ENCODE measurements at places on chromosomes 4 and X.

DNA sequence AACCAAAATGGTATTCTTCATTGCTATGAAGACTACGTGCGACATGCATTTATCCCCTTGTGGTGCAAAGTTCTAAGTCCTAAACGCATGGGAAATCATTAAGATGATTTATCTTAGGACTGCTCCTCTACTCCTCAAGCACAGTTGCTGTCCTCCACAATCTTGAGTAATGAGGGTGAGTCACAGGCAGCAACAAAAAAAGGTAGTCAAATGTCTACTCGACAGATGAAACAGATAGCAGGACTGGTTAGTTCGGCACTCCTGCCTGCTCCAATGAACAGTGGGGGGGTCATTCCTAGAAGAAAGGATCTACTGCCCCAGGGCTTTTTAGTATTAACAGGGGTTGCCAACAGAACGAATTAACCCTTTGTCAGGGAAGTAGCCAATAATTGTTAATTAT, 233.7 kb upstream of the FGF13 start:
- no peak for DNase-seq

DNA sequence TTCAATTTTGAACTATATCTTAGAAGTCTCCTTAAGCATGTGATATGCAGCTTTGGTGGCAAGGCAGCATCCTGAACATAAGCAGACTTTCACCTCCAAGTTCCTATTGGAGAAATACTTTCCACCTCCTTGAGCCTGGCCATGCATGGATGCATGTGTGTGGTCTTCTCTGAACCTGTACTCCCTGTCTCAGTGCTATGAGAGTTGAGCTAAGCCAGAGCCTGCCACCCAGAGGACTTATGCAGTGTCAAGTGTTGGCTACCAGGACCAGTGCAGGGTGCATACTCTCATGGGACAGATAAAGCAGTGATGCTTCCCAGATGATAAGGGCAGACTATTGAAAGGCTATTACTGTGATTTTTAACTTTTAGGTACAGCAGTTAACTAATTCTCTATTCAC, 105.6 kb downstream of the TSPAN7 start:
- DNase-seq: no peak

GRCh38 chr4:16909281-16909680, 10.8 kb upstream of the LDB2 start:
- no peak for DNase-seq

DNA sequence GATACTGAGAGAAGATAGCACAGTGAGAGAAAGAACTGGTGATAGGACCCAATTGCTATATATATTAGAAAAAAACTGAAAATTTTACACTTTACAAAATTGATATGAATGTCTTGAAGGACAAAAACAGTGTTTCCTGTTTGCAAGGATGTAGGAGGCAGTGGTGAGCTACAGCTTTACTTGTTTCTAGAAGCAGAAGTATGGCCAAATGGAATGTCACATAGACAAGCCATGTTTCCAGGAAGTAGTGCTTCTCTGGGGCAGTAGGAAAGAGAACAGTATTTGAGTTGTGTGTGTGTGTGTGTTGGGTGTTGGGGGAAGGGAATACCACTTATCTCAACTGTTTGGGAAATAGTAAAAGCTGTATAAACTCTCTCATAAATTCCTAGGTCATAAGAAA, 60.9 kb upstream of the IBSP start:
- DNase-seq: no peak

GRCh38 chrX:10795721-10796120, 175.3 kb upstream of the MID1 start:
- no peak for DNase-seq

DNA sequence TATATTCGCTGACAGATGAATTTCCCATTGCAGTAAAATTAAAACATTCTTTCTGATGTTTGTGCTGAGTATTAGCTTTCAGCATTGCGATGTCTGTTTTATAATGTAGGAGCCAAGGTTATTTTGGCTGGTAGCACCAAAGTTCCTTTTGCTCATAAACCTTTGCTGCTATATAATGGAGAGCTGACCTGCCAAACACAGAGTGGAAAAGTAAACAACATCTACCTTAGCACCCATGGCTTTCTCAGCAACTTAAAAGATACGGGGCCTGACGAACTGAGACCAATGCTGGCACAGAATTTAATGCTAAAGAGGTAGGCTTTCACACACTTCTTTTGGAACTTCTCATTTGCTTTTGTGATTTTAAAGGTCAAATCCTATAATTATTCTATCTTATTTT, 46.0 kb downstream of the WDR19 start:
- no peak for DNase-seq

- no peak for DNase-seq
Observed at GRCh38 chrX:35919536-35920309, at the start of gene CFAP47. Gene CFAP47 (plus strand): TSS chrX:35919734. CDS start chrX:35919800, 66 bp downstream.

- no peak for DNase-seq
Observed at GRCh38 chr4:7970361-7970946, 30.8 kb upstream of the AFAP1 start.

- no peak for DNase-seq
Observed at GRCh38 chr4:146108756-146109155, 66.8 kb upstream of the LSM6 start.

DNA sequence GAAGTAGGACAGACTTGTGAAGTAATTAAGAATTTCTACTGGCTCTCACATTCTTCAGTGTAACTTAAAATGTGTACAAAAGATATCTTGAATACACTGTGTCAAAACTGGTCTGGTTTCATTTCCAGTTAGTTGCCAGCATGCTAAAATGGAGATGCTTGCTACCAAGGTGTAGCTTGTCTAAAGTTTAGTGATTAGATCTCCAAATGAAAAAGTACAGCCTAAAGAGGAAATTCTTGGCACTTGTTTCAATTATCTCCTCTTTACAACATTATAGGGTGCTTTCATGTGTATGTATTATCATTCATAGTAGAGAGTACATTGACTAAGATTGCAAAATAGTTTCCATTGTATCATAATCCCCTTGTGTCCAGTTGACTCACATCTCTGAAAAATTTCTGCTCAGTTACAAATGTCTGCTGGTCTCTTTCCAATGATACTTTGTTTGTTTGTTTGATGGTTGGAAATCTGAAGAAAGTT, 97.3 kb upstream of the SPRY1 start:
- no peak for DNase-seq

DNA sequence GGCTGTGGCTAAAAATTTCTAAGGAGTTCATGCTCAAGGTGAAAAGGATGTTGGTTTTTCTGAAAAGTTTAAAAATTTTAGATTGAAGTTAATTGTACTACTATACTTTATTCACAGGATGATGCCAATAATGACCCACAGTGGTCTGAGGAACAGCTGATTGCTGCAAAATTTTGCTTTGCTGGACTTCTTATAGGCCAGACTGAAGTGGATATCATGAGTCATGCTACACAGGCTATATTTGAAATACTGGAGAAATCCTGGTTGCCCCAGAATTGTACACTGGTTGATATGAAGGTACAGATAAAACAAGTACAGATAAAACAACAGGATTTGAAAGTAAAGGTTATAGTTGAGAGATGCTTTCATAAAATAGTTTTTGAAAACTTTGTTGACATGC, 12.2 kb downstream of the PAICS start:
- DNase-seq: no peak

DNA sequence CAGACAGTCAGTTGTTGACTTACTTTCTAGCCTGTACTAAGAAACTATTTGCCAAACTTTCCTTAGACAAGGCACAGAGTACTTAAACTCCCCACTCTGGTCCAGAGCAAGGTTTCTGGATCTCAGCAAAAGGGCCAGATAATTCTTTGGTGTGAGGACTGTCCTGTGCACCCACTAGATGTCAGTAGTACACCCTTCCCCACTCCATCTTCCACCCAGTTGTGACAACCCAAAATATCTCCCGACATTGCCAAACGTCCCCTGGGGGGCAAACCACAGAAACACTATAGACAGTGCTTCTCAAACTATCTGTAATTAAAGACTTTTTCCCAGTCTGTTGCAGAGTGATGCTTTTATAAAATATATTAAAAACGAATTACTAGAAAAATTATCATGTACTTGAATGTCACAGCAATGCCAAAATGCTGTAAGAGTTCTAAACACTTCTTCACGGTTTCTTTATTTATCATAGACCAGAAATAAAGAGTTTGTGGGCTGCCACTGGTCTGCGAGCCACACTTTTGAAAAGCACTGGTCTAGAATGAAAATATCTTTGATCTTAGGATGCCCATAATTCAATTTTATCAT, 203.5 kb downstream of the PRDM5 start:
- no peak for DNase-seq

GRCh38 chr4:25927361-25928195, 13.6 kb downstream of the SMIM20 start:
- DNase-seq: no peak

Data from cortex of kidney (tissue), 1 donor.